Adrenal gland (tissue), 19 donors: ENCODE measurements at places on chromosomes 4 and X. TPM values are rescaled to one million over a fixed set of nuclear protein-coding genes. Genes with fewer than 3 reads are reported as not detected.

PDLIM5 gene
- 92.4 TPM for polyA plus RNA-seq

GABRG1 gene
- 0.70 TPM for polyA plus RNA-seq

- no peak for DNase-seq
- no peaks in the 10 kb centered on the region for H3K36me3 ChIP-seq
- H3K27ac ChIP-seq, result no peak overlapping the region
- H3K4me1 ChIP-seq, result no peaks in the 10 kb centered on the region
- no peaks in the 10 kb centered on the region for H3K27me3 ChIP-seq
These were observed 267.8 kb upstream of the ANKRD50 start for GRCh38 chr4:124980276-124980752.

DNA sequence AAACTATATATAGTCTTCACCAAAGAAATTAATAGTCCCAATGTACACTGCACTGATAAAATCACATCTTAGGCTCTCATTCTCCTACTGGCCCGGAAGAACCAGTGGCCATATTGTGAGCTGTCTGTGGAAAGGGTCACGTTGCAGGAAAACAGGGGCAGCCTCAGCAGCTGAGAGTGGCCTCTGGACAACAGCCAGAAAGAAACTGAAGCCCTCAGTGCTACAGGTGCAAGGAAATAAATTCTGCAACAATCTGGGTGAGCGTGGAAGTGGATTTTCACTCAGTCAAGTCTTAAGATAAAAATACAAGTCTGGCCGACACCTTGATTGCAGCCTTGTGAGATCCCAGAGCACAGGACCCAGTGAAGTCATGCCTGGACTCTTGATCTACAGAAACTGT lies 3.2 kb upstream of the SLC25A14 start:
- no peak overlapping the region for H3K4me3 ChIP-seq
- no peak for DNase-seq
- no peaks in the 10 kb centered on the region for H3K4me1 ChIP-seq
- no peak overlapping the region for H3K27ac ChIP-seq
